H4 (cell line): ENCODE measurements at places on chromosomes 7 and 10. TPM values are rescaled to one million over a fixed set of nuclear protein-coding genes. Genes with fewer than 3 reads are reported as not detected.

Gene LEP
- not detected in 2 replicates for total RNA-seq

GRCh38 chr10:114395366-114396022 is 8.8 kb downstream of the AFAP1L2 start:
- no peak for DNase-seq

DNA sequence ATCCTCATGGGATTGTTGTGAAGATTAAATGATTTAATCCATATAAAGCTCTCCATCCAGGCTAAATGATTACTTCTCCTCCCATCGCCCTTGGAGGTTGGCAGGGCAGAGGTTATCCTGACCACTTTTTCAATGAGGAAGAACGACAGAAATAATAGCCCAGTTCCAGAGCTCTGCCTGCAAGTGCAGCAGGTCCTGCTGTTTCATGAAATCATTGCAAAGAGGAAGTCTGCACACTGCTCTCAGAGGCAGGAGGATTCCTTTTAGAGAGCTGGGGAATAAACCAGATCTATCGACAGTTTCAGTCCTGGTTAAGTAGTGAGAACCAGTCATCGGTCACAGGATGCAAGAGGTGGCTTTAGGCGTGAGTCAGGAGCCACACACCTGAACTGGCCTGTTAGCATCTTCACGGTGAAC is 25.0 kb upstream of the CDH23 start:
- DNase-seq, result no peak

- no peak for DNase-seq
Measured at GRCh38 chr7:127891854-127892438, 139.3 kb downstream of the LRRC4 start.

Gene TNRC18
- total RNA-seq, result 16.3 and 33.1 TPM in 2 replicates

- DNase-seq, result no peak
Measured at GRCh38 chr10:16901106-16901505, 83.9 kb upstream of the RSU1 start.

GRCh38 chr7:111274857-111275256 is 183.9 kb downstream of the LRRN3 start:
- DNase-seq, result no peak

Gene CPXM2
- not detected in 2 replicates for total RNA-seq

DNA sequence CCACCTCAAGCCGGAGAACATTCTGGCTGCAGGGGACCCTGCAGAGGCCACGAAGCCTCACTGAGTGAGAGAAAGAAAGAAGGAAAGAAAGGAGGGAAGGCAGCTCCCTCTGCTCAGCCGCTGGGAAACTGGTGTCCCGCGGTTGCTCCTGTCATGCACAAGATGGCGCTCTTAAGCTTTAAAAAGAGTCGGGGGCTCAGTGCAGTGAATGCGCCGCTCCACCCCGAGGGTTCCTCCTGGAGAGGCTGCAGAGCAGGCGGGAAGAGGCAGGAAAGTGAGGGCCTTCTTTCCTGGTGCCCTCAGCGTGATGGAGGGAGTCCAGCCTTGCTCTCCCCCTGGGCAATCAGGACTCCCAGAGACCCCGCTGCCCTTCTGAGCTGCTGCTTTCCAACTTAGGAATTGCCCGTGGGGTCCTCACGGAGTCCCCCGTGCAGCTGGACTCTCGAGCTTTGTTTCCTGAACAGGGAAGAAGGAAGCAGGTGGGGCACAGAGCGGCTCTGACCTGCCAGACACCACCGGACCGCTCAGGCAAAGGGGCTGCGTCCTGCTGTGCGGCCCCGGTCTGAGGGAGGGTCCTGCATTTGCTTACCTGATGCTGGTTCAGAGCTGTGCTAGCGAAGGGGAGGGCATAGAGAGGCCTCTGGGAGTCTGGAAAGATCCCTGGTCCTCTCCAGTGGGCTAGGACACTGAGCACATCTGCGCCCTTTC is 141.9 kb upstream of the MKI67 start:
- DNase-seq, result peak; percentile 60

DNA sequence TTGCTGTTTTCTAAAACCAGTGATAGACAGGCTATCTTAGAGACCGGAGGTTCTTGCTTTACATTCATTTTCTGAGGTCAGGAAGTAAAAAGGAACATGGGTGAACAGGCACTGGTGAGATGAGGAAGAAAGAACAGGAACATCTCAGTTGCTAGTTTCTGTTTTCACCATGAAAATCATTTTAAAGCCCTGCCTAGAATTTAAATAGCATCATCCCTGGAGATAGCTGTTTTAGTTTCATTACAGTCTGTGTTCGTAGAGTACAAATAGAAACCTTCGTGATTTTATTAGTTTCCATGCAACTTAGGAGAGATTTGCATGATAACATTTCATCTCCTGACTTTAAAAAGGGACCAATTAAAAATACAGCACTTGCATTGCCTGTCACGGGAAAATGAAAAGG is 14.7 kb downstream of the KCNMA1 start:
- no peak for DNase-seq

Gene ECHDC3
- total RNA-seq, result 3.6 and 4.4 TPM in 2 replicates

Gene CALML5
- total RNA-seq, result not detected in 2 replicates

Gene COL28A1
- not detected in 2 replicates for total RNA-seq

- DNase-seq, result peak; percentile 86
Measured at GRCh38 chr10:59536167-59537014, 173.3 kb downstream of the SLC16A9 start.

DNA sequence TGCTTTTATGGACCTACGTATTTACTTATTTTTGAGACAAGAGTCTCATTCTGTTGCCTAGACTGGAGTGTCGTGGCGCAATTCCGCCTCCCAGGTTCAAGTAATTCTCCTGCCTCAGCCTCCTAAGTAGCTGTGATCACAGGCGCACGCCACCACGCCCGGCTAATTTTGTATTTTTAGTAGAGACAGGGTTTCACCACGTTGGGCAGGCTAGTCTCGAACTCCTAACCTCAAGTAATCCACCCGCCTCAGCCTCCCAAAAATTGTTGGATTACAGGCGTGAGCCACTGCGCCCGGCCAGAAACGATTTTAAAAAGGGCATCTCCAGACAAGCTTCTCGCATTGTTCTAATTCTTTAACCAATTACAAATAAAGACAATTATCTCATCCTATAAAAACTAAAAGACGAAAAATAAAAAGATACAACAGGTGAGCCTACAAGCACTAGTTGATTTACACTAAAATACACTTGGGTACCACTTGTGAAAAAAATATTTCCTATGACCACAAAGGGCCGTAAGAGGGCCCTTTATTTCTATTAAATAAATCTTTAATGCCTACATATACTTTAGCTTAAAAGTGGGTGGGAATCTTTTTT is 2.4 kb downstream of the TRA2A start:
- DNase-seq, result no peak

DNA sequence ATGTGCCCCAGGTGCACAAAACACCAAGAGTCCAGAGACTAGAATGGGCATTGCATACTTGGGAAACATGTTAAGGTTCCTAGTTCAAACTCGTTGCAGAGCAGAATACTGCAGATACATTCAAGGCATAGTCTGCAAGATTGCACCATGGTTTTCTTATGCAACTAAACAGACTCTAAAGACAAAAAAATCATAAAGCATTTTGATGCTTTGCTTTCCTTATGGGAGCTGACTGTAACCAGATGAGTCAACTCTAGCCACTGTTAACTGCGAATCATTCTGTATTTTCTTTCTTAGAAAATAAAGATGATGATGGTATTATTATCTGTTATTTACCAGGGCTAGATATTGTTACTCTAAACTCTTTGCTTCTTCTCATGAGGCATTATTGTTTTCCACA is 19.7 kb downstream of the TRUB1 start:
- DNase-seq, result no peak

- no peak for DNase-seq
Measured at GRCh38 chr7:105876964-105877601, 684 bp upstream of the ATXN7L1 start.

Gene DGKI
- total RNA-seq, result 0.64 and 1.5 TPM in 2 replicates

Gene NUTM2E
- total RNA-seq, result not detected in 2 replicates

- DNase-seq, result no peak
Measured at GRCh38 chr10:24156686-24157085, 52.3 kb upstream of the KIAA1217 start.

DNA sequence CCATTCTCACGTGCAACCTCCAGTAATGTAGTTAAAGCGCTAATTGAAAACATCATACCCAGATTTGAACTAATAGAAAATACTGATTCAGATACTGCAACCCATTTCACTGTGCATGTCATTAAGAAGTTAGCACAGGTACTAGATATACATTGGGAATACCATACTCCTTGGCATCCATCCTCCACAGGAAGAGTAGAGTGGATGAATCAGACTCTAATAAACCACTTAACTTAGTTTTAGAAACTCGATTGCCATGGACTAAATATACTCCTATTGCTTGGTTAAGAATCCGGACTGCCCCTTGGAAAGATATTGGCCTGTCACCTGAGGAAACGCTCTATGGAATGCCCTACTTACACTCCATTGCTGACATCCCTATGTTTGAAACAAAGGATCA is 9.5 kb downstream of the AKR1B15 start:
- DNase-seq, result no peak

DNA sequence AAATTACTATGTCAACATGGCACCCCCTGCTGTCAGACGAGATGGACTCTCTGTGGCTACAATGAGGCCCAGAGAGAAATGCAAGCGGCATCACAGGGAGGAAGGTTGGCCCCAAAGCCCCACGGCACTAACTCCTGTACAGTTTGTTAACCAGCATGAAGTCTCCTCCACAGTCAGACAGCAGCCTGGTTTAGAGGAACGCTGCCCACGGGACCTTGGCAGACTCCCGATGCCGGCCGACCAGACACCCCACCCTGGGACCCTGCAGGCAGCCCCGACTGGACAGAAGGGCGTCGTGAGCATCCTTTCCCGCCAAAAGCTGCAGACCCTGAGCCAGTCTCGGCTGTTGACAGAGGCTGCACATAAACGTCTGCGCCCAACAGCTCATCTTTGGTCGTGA is 158.8 kb downstream of the DIP2C start:
- no peak for DNase-seq

Gene TMEM229A
- total RNA-seq, result not detected in 2 replicates

GRCh38 chr7:151877911-151878835 is 1.3 kb upstream of the PRKAG2 start:
- no peak for DNase-seq

DNA sequence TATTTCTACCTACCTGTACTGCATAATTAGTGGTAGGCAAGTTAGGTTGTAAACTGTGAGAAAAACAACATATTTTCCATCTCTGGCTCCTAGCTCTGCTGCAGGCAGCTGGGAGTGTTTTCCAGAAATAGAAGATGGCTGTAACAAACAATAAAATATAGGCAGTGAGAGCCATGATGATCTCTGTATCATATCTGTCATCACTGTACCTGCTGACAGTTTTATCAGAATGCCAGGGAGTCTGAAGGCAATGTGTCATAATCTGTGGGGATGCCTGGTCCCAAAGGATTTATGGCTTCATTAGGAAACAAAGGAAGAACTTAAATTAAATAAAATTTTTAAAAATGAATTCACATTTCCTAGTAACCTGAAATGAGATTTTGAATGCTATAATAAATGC is 160.9 kb upstream of the SMIM30 start:
- no peak for DNase-seq
